NAMALWA (cell line): ENCODE measurements at places on chromosomes 1 and 21.

- DNase-seq: no peak
Measured at GRCh38 chr1:30110846-30111245, 612.5 kb downstream of the MATN1 start.

GRCh38 chr1:59879574-59879973, 47.0 kb downstream of the CYP2J2 start:
- DNase-seq: peak; percentile 65

GRCh38 chr1:5914676-5915365, 77.4 kb downstream of the NPHP4 start:
- DNase-seq: no peak

GRCh38 chr1:230087028-230087716, 20.1 kb downstream of the GALNT2 start:
- no peak for DNase-seq

- no peak for DNase-seq
Measured at GRCh38 chr1:23035823-23036452, 16.7 kb downstream of the KDM1A start.

DNA sequence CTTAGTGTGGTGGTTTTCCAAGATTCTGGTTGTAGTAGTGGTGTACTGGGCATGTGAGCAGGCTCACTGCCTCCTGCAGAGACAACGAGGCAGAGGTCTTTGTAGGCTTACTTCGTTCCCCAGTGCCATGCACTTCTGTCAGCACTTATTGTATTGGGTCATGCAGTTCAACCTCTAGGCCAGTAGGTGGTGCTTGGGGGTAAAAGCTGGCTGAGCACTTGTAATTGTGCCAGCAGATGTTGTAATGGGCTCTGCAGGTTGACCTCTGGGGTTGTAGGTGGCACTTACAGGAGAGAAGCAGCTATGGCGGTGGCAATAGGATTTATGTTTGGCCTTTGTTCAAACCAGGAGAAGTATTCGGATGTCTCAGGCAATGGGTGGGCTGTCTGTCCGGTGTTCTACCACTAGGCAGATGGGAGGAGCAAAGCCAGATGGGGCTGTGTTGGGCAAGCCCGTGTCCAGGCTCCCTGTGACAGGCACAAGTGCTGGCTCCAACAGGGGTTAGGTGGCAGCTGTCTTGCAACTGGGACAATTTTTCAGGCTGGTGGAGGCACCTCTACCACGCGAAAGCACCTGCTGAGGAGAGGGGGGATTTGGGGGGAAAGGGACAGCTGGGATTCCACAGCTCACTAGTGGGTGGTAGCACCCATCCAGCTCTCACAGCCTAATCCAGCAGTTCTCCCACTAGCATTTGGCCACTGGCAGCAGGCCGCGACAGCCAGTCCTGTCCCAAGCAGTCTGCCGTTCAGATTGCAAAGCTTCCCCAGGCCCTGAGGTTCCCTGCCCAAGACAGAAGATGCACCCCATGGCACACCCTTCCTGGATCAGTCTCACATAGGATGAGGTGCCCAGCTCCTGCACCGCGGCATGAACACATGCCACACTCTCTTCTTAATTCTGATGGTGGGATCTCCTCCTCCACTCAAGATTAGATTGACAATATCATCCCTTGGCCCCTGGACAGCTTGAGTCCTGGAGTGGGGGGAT, 274.5 kb downstream of the CTH start:
- peak; percentile 72 for DNase-seq

- no peak for DNase-seq
Measured at GRCh38 chr1:166952002-166952746, 23.2 kb downstream of the ILDR2 start.

- DNase-seq: no peak
Measured at GRCh38 chr1:56329970-56330369, 249.4 kb downstream of the PLPP3 start.

DNA sequence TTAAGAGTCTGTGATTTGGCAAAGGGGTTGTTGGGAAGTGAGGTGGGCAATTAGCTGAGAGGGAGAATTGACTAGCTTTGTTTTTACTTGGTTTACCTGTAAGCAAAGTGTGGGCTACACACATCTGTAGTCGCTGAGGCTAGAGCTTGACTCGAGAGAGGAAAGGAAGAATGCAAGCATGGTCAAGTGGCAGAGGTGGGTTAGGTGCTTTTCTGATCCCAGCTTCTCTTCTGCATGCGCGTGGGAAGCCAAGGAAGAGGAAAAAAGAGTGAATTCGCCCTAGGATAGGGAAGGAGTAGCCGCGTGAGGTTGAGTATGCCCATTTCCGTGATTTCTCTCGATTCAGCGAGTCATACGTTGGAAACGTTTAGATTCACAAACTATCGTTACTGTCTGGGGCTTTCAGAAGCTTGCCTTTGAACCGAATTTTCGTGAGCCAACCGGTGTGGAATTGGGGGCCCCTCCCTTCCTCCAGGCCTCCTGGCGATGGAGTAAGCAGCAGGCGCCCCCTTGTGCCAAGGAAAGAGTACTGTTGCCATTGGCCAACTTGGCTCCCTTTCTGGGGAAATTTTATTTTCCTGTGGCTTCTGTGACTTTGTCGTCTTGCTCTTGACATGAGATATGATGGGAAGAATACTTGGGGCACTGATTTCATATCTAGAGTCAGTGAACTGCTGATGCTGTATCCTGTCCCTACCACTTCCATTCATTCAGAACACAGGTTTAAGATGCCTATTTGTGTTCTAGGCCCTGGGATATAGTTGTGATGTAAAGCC, 1.3 kb downstream of the PIGV start:
- DNase-seq: peak; percentile 93

DNA sequence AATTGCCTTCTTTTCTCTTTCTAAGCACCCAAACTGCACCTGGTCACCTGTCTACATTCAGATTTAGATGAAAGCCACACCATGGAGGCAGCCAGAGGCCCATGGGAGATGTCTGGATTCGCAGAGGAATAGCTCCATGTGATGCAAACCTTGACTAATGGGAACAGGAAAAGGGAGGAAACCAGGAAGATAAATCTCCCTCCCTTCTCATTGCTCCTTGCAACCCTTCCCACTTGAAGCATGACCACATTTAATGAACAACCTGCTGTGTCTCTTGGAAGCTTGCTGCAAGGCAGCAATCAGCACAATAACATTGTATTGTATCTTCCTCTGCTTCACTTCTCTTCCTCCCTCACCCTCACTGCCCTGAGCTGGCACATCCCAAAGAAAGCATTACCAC, 42.6 kb upstream of the KLF17 start:
- DNase-seq: no peak

DNA sequence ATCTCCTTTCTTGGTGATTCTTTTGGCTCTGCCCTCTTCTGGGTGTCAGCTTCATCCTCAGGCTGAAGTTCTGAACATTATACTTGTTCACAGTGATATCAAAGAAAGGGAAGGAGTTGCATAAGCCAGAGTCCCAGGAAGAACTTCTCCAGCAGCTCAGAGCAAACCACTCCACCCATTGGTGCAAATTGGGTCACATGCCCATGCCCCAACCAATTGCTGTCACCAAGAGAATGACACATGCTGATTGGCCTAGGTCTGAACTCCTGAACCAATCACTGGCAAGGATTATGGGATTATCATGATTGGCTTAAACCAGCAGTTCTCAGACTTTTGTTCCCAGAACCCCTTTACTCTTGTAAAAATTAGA, 256.5 kb upstream of the TMEM51 start:
- peak; percentile 92 for DNase-seq

GRCh38 chr1:43227143-43227764, 42.5 kb upstream of the TMEM125 start:
- DNase-seq: peak; percentile 87

- no peak for DNase-seq
Measured at GRCh38 chr21:26939601-26940111, 27.2 kb downstream of the ADAMTS5 start.

DNA sequence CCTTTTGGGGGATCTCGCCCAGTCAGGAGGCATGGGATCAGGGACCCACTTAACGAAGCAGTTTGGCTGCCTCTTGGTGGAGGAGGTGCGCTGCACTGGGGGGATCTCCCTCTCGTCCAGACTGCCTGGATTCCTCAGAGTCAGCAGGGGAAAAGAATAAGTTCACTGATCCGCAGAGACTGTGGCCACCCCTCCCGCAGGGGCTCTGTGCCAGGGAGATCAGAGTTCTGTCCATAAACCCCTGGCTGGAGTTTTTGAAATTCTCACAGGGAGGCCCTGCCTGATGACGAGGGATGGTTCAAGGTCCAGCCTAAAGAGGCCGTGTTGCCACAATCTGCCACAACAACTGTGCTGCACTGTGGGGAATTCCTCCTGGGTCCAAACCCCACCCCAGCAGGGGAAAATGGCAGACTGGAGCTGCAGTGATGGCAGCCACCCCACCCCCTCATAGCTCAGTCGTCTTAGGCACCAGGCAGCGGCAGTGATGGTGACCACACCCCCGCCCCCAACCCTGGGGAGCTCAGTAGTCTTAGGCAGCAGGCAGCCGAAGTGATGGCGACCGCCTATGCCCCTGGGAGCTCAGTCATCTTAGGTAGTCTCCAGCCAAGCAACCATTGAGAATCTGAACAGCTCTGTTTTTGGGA, 273.8 kb upstream of the USP25 start:
- DNase-seq: no peak

- DNase-seq: no peak
Measured at GRCh38 chr1:67818725-67819301, 14.5 kb downstream of the GNG12 start.

- DNase-seq: no peak
Measured at GRCh38 chr1:216903382-216903740, 180.1 kb upstream of the ESRRG start.

- no peak for DNase-seq
Measured at GRCh38 chr1:164777518-164777917, 218.5 kb downstream of the PBX1 start.

DNA sequence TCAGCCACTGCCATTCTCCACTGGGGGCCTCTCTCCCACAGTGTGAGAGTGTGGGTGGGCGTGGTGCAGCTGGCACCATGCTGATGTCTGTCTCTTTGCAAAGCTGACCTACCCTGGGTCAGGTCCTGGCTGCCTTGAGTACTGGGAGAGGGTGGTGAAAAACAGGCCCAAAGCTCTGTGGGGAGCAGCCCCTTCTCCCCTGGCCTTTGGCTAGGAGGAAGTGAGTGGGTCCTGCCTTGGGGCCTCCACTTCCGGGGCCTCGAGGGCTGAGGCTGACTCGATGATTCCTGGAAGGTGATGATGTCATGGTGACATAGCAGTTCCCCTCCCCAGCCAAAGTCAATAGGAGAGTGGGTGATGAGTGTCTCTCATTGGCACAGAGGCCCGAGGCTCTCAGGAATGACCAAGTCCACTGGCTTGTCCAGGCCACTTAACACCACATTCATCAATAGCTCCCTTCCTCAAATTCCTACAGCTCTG, 53.0 kb downstream of the IER5 start:
- peak; percentile 39 for DNase-seq

- DNase-seq: no peak
Measured at GRCh38 chr1:59985911-59986515, 59.4 kb upstream of the CYP2J2 start.

DNA sequence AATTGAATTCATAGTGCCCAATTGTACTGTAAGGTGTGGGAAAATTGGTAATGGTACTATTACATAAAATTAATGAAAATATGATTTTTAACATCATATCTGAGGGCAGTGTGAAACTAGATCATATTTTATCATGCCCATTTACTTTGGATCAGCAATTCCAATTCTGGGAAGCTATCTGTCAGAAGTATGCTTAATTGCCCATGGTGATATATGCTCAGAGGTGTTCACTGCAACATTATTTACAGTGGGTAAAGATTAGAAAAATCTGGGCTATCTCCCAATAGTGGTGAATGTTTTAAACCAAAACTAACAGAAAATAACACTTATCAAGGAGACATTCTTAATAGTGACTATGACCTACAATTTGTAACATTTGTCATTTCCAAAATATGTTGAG, 1260.0 kb downstream of the BRINP3 start:
- no peak for DNase-seq

GRCh38 chr21:32978331-32979270, 47.1 kb upstream of the OLIG2 start:
- no peak for DNase-seq

- no peak for DNase-seq
Measured at GRCh38 chr1:237834461-237834860, 56.3 kb downstream of the ZP4 start.

DNA sequence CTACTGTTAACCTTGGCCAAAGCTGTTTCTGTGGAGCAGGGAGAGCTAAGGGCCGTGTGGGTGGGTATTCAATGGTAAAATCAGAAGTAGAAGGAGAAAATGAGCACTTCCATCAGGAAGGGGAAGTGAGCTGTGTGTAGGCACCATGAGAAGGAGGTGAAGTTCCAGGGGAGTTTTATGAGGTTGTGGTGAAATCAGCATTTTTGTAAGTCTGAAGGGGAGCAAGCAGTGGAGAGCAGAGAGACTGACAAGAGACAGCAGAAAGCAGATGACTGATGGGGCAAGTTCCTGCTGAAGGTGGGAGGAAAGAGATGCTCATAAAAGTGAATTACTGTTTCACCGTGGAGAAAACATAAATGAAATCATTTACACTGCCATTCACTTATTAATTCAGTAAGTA, 2.7 kb upstream of the GPR88 start:
- DNase-seq: no peak

DNA sequence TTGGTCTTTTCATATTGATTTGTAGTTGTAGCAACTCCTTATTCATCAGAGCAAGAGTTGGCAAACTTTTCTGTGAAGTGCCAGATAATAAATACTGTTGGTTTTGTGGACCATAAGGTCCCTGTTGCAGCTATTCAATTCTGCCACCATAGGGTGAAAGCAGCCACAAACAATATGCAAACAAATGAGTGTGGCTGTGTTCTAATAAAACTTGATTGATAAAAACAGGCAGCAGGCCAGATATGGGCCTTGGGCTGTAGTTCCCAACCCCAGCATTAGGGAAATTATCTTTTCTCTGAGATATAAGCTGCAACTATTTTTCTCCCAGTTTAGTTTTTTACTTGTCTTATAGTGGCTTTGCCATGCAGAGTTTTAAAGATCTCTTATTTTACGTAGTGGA, 469.2 kb downstream of the SMYD3 start:
- no peak for DNase-seq

DNA sequence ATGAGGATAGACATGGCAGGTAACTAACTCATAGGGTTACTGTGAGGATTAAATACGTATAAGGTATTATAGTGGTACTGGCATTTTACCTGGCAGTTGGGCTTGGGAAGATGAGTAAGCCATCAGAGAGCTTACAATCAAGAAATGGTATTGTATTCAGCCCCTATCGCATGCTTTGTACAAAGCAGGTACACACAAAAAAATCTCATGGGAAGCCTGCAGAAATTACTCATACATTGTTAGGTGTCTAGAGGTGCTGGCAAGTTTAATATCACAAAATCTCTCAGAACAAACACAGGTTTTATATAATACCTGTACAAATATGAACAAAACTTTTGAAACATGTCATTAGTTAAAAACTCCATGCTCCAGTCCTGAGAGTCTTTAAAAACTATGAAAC, 71.8 kb upstream of the CNN3 start:
- no peak for DNase-seq
